ENCODE measurements at places on chromosomes 1 and 21.

DNA sequence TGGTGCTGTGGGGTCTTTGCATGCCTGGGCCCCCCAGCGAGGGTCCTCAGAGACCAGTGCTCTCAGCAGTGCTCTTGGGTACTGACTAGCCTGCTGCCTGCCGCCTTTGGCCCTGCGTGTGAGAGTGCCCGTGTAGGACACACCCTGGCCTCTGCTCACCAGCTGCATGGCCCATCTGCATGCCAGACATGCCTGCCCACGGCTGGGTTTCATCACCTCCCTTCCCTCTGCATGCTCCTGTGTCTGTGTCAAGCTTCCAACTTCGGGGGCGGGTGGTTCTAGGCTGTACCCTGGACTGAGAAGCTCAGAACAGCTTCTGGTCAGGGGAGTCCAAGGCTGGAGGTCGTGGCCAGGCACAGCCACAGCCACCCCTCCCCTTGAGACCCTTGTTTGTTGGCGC is 56.9 kb downstream of the PTPRF start:
- DNase-seq = no peak

GRCh38 chr1:91697861-91698260 is 188.1 kb downstream of the TGFBR3 start:
- no peak for DNase-seq

GRCh38 chr1:74193908-74194307 is 4.1 kb downstream of the LRRIQ3 start:
- no peak for DNase-seq

- DNase-seq = no peak
These were observed 25.9 kb downstream of the KRTAP19-8 start for GRCh38 chr21:31012133-31013089.

- DNase-seq = no peak
These were observed 7.0 kb downstream of the KRTCAP2 start for GRCh38 chr1:155166051-155166470.
